SHP77 treated with DMSO at 0.1 percent for 48 hours (cell line): ENCODE measurements at places on chromosomes 1 and 21.

GRCh38 chr1:25567710-25568089 lies 24.3 kb downstream of the LDLRAP1 start:
- DNase-seq: no peak

- peak; percentile 74 for DNase-seq
These were observed 48.6 kb downstream of the ITPKB start for GRCh38 chr1:226690460-226690982.

- no peak for DNase-seq
These were observed 32.9 kb upstream of the ATP2B4 start for GRCh38 chr1:203593723-203594122.

DNA sequence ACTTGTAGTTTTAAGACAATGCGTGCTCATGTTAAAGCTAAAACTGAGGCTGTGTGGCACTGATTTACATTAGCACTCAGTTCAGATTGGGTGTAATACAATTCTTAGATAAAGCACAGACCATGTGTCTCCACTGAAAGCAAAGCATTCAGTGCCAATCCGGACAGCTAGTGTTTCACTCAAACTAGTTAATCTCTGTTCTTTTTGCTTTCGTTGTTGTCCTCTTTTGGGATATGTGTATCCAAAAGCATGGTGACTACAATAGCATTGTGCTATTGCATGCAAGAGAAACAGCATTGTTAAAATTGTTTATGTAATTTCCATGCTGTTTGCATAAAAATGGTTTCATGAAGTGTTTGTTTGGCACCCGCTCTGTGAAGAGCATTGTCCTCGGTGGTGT lies 54.6 kb downstream of the F3 start:
- no peak for DNase-seq

DNA sequence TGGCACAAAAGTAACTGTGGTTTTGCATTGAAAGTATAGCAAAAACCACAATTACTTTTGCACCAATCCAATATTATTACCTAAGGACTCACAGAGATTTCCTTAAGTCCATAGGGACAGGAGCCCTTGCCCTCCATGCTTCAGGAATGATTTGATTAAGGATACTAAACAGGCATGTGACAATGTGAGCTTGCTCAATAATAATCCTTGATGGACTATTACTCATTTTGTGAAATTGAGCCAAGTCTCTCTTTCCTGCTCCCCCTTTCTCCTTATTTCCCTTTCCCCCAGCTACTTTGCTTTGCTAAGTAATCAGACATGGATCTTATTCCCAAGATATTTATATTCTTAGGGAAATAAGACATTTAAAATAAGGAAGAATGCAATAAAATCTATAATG lies 21.6 kb upstream of the RGL1 start:
- DNase-seq: no peak

DNA sequence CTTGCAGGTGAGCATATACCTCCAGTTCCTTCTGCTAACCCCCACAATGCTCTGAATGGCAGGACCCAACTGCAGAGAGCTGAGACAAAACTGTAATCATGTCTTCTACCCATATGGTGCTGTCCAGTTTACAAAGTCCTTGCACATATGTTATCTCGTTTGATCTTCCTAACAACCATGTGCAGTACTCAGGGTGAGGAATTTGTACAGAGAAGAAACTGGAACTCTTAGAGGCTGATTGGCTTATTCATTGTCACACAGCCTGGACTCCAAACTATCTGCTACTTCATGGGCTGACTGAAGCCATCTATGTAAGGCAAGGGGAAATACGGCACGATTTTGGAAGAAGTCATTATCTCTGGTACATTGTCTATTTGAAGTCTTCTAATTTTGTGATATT lies 191.1 kb downstream of the TNR start:
- DNase-seq: no peak

DNA sequence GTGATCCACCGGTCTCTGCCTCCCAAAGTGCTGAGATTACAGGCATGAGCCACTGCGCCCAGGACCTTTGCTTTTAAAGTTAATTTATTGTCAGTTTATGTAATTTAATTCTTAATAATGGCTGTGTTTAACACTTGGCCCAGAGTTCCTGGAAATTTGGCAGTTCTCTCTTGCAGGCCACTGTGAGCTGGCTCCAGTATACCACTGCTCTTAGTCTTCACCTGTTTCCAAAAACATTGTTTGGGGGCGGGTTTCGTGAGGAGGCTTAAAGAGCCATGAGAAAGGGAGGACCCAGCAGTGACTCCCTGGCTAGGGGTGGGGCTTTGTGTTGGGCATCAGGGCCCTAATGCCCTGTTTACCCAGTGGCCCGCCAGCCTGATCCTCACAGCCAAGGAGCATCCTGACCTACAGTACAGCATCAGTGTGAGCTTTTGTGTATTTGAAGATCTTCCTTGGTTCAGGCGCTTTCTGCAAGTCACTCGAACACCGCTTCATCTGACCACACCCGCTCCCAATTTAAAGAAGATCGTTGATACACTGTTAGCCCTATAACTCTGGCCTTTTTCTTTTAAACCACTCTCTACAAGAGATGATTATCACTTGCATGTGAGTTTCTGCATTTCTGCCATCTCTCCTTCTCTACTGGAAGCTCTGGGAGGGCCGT lies 12.0 kb upstream of the BGLAP start:
- no peak for DNase-seq

- no peak for DNase-seq
These were observed 5.4 kb upstream of the NTMT2 start for GRCh38 chr1:170140371-170140770.

DNA sequence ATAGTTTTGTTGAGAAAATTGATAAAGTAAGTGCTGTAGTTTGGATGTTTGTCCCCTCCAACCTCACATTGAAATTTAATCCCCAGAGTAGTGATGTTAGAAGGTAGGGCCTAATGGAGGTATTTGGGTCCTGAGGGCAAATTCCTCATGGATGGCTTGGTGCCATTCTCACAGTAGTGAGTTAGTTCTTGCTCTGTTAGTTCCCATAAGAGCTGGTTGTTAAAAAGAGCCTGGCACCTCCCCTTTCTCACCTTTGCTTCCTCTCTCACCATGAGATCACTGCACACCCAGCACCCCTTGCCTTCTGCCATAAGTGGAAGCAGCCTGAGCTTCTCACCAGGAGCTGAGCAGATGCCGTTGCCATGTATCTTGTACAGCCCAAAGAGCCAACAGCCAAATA lies 354.8 kb upstream of the NFIA start:
- DNase-seq: no peak

DNA sequence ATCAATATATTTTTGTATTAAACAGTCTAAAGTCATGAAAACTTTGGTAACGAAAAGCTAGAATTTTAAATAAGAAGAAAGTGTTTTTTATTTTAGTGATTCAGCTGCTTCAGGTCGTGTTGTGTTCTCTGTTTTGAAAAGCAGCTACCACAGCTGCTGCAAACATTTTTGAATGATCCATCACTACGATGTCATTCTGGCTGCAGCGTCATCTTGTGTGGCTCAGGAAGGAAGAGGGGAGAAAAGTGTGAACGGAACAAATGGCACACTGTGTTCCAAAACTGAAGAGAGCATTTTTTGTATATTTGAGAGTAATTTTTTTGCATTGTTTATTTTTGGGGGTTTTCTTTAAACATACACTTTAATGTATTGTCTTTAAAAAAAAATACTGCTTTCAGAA lies 323.0 kb upstream of the ADGRL2 start:
- DNase-seq: peak; percentile 28

GRCh38 chr1:245375789-245376460 lies 221.1 kb downstream of the KIF26B start:
- no peak for DNase-seq

- no peak for DNase-seq
These were observed 8.1 kb upstream of the SLC45A3 start for GRCh38 chr1:205688171-205689080.

DNA sequence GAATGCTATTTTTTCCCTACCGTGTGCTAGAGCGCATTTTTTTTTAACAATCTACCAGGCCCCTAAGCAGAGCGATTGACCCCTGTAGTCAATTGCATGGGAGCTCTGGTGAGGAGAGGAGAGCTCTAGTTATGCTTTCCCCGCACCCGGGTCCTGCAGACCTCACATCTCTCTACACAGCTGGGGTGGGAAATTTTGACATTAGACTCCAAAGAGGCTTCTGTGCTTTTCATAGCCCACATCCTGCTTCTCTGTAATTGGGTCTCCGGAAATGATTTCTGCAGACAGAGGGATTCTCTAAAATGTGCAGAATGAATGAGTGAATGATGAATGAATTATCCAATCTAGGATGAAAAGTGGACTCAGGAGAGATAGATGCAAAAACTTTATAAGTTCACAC lies 41.5 kb upstream of the DUSP10 start:
- DNase-seq: no peak

DNA sequence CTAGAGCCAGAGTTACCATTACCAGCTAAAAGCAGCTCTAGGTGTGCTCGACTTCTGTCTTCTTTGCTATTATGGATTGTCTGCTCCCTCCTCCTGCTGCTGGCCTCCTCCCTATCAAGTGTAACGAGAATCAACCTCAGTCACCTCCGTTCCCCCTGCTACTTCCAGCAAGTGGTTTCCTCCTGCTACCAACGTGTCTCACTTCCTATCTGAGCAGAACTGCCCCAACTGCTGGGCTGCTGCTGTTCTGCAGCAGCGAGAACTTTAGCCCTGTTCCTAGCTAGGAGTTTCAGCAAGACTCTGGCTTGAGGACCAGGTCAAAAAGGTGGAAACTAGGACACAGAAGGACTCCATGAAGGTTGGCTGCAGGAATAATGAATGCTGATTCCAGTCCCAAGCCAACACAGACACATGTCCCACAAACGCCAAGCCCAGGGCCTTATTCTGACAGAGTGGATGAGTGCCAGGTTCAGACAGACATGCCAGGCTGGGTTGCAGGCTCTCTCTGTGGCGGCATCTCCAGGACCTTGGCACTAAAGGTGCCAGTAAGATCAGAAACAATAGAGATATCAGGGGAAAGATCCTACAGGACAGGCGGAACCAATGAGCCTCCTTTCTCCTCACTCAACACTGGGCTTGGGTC lies 46.9 kb downstream of the CD34 start:
- DNase-seq: no peak

- DNase-seq: no peak
These were observed 109.1 kb upstream of the USH2A start for GRCh38 chr1:216532251-216532798.

GRCh38 chr21:42227909-42228708 lies 9.2 kb downstream of the ABCG1 start:
- DNase-seq: peak; percentile 81

GRCh38 chr1:93695411-93696005 lies 13.9 kb upstream of the BCAR3 start:
- DNase-seq: no peak

GRCh38 chr21:43702785-43703034 lies 16.2 kb upstream of the PDXK start:
- DNase-seq: no peak

GRCh38 chr21:45993210-45994085 lies 11.9 kb downstream of the COL6A1 start:
- no peak for DNase-seq

DNA sequence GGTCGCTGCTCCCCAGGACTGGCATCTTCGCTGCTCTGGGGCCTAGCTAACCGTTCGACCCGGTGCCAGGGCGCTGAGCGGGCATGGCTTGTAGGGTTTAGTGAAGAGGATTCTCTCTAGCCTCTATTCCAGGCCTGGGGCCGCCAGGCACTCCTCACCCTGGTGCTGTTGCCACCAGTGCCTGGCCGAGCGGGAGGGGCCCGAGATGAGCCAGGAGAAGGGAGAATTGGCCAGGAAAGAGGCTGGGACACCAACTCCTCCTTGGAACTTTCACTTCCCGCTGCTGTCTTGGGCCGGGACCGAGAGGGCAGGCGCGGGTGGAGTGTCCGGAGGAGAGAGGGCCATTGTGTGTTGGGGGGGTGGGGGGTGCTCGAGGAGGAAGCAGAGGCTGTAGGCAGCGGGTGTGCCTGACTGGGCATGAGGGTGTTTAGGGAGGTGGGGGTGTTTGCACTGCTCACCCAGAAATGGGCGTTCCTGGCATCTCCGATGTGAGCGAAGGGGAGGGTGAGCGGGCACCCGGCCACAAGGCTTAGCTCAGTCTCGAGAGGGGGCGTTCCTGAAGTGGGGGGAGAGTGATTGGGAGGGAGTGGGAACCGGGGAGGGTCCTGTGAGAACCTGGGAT lies 772 bp downstream of the ADAM15 start:
- no peak for DNase-seq

- DNase-seq: peak; percentile 58
These were observed 135.6 kb upstream of the KCNJ15 start for GRCh38 chr21:38120984-38121855.

GRCh38 chr1:147600119-147601111 lies 59.1 kb downstream of the BCL9 start:
- DNase-seq: peak; percentile 97

DNA sequence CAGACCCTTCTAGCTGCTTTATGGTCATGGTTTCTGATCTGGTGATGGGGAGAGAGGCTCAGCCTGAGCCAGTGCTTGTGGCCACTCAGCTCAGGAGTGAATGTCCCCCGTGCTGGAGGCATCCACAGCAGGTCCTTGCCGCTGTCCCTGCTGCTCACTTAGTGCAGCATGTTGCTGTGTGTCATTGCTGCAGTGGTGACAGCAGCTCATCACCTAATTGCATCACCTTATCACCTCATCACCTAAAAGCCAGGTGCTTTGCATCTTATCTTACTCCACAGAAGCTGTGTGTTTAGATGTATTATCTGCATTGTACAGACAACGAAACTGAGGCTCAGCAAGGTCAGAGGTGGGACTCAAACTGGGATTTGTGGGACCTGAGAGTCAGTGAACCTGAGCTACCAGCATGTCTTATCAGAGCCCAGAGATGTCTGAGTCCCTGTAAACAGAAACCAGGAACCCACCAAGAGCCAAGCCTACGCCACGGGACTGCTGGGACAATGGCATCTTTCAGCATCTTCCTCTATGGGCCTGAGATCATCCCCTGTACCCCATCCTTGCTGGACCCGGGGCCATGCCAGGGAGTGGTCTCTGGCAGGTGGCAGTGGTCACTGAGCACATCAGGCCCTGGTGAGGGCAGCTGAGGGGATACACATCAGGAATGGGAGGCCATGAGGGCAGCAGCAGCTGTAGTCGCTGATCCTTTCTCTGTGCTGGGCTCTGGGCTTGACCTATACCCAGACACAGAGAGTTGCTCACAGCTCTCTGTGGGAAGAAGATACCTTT lies 6.5 kb downstream of the PODN start:
- no peak for DNase-seq

DNA sequence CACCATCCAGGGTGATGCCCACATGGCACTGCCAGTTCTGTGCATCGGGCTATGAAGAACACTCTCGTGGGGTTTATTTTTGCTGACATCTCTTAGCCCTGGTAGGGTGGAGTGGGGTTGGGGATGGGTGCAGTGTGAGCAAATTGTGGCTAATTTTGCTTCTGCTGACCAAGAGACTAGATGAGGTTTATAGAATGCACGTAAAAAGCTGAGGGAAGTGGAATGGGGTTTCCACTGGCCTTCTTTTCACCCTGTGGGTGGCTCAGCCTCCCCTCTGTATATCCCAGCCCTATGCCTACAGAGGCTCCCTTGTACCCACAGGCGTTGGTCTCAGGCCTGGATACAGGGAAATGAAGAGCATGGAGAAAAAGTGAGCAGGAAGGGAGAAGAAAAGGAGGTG lies 44.1 kb upstream of the RAB4A start:
- no peak for DNase-seq

DNA sequence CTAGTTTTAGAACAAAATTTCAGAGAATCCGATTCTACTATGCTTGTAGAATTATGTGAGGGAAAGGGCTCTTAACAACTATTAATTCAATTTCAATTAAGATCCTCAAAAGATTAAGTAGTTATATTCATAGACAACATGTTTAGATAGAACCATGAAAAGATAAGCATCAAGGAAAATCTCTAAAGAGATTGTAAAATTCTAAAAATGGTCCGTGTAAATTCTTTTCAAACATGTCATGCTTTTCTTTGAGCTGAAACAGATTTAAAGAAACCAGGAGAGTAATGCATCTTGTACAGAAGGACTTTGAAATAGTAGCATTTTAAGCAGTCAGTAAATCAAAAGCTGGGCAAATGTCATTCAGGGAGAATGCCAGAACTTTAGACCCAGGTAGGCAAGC lies 1080.6 kb upstream of the B3GALT2 start:
- no peak for DNase-seq
